ENCODE measurements at places on chromosomes 16 and 17.

- no peak for DNase-seq
Measured at GRCh38 chr16:1363501-1364041, 11.8 kb downstream of the GNPTG start.

DNA sequence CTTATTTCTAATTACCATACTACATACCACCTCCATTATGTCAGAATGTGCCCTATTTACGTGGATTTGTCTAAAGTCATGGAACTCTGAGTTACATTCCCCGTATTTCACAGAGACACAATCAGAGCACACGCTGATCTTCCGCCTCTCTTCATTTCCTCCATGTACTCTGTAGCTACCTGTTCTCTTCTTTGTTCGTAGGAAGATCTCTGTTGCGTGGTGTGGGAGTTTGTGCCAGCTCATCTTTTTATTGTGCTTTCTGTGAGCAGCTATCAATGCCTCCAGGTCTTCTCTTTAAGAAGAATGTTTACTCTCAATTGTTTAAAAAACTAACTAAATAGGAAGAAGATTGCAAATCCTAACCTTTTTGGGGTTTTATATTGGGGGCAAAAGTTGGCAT, 26.9 kb downstream of the NLRC5 start:
- DNase-seq: no peak

DNA sequence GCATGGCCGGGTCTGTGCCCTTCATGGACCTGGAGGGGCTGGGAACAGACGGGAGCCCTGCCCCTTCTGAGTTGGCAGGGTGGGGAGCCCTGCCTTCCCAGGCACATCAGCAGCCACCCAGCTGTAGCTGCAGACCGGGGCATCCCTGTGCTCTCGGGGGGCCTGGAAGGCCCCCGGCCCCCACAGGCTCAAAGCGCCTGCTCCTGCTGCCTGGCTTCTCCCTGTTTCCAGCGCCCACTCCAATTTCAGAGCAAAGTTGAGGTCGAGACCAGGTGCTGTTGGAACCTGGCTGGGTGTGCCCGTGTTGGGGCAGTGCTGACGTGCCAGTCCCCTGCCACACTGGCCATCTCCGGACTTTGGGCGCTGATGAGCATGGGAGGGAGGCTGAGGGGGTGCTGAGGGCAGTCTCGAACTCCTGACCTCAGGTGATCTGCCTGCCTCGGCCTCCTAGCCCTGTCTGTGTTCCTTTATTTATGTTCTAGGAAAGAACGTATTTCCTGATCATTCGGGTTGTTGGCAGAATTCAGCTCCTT, 4.9 kb upstream of the PRSS27 start:
- DNase-seq: no peak

GRCh38 chr17:68381076-68381900, 76.0 kb downstream of the WIPI1 start:
- no peak for DNase-seq

DNA sequence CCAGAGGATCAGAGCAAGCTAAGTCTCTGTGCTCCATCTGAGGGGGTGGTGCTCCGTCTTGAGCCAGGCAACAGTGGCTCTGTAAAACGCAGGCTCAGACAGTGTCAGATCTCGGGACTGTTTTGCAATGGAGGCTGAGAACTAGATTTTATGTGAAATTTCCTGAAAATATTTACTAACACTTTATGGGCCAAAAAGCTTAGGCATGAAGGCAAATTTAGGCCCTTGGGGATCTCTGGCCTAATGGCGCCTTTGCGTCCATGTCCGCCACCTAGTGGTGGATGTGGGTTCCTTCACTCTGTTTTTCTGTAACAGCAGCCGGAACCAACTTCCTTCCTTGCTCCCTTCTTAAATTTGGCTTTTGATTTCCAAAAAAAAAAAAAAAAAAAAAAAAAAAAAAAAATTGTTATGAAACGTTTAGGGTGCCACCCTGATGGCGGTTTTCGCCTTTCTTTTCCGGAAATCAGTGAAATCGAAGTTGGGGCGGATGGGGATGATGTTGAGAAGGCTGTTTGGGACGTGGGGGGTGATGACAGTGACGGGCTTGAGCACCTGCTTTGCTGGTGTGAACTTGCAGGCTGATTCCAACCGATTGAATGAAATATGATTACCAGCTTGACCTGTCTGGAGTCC, 14.0 kb upstream of the ELAC2 start:
- no peak for DNase-seq

GRCh38 chr17:71024172-71024571, 854.8 kb downstream of the KCNJ2 start:
- DNase-seq: peak; percentile 55

DNA sequence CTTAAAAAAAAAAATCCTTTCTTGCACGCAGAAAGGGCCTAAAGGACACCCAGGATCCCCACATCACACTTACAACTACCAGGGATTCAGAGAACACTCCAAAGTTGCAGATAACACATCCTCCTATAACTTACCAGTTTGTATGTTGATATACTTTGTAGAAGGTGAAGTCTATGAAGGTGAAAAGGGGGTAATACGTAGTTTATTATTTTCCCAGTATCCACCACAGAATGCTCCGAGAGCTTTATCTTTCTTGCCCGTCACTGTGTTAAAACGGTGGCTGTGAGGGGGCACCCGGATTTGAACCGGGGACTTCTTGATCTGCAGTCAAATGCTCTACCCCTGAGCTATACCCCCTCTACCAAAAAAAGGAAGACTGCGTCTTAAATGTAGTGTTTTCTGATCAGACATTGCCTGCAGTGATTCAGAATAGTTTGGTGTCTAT, 7.9 kb upstream of the RPL23 start:
- no peak for DNase-seq

DNA sequence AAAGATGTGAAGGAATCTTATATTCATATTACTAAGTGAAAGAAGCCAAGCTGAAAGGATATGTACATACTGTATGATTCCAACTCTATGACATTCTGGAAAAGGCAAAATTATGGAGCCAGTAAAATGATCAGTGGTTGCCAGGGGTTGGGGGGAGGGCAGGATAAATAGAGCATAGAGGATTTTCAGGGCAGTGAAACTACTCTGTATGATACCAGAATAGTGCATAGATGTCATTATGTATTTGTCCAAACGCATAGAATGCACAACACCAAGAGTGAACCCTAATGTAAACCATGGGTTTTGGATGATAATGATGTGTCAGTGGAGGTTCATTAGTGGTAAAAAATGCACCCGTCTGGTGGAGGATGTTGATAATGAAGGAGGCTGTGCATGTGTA, 71.0 kb upstream of the ZNF423 start:
- DNase-seq: no peak

DNA sequence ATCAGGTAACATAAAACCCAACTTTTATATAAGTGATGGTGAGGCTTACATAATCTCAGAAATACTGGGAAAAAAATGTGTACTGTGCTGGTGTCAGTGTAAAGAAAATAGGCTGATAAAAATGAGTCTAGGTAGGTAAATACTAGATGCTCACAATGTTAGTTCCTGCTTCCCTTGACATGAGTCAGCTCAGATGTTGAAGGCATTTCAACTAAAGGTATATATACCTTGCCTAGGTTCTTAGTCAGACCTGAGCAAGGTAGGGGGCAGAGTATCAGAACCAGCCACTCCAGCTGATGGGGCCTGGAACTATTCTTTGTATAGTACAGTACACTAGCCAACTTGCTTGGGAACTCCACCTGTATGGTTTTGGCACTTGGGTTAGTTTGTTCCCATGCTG, 51.0 kb upstream of the CA10 start:
- no peak for DNase-seq
